GM13976 (cell line): ENCODE measurements at places on chromosomes 6 and 20.

GRCh38 chr6:141550471-141550870 lies 582.3 kb upstream of the GJE1 start:
- no peak for DNase-seq

DNA sequence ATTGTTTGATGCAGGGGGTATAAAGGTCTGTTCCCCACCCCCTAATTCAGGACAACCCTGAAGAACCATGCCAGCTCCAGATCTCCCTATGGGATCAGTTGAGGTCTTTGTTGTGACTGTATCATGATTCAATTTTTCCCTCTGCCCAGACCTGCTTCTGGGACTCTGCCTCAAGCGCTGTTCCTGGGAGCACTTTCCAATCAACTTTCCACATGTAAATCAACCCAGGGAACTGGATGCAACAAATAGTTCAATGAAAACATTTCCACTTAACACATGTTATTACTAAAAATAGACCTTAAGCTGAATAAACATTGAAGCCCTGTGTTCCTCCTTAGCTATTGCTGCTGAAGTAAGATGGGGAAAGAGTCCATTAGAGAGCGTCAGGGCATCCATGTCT lies 139.5 kb downstream of the C6orf58 start:
- no peak for DNase-seq

- DNase-seq = no peak
Observed at GRCh38 chr6:139856562-139856961, 482.1 kb upstream of the CITED2 start.

GRCh38 chr6:25997921-25998320 lies 35.3 kb downstream of the TRIM38 start:
- DNase-seq = no peak

- no peak for DNase-seq
Observed at GRCh38 chr6:56445818-56446217, 196.9 kb downstream of the DST start.

DNA sequence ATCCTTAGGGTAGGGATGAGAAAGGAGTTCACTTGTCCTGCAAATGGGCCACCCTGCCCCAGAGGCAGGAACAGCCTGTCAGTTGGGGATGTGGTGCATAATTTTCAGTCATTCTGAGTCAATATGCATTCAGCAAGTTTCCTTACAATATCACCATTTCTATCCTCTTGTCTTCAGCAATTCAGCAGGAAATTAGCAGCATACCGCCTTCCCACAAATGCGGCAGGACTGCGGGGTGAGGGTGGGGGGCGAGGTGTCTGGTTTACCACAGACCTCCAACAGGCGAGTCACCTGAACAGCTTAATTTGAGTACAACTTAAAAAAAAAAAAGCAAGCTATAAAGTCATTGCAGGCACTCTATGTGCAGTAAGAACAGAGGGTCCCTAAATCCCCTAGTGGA lies 126.8 kb downstream of the MAP3K7 start:
- DNase-seq = no peak
